ENCODE measurements at places on chromosomes 16 and 17. TPM values are rescaled to one million over a fixed set of nuclear protein-coding genes. Genes with fewer than 3 reads are reported as not detected.

GRCh38 chr16:55664786-55665407 is 9.1 kb downstream of the SLC6A2 start:
- peaks cover 3% of the 10 kb centered on the region for H3K27me3 ChIP-seq
- H3K4me1 ChIP-seq: no peaks in the 10 kb centered on the region
- H3K36me3 ChIP-seq: peaks cover 5% of the 10 kb centered on the region
- no peak overlapping the region for H3K4me3 ChIP-seq
- no peak overlapping the region for H3K27ac ChIP-seq

The SCGB1C2 gene
- not detected for total RNA-seq

The PLXDC1 gene
- total RNA-seq: not detected

The TEX19 gene
- total RNA-seq: not detected
